Smooth muscle cell of the umbilical artery (primary cell): ENCODE measurements at places on chromosomes 7 and 10. TPM values are rescaled to one million over a fixed set of nuclear protein-coding genes. Genes with fewer than 3 reads are reported as not detected.

TPST1 gene
- total RNA-seq = 145 and 343 TPM in 2 replicates

PDK4 gene
- under 0.01 TPM in 1 of 2 replicates, not detected in the other for total RNA-seq

CPEB3 gene
- total RNA-seq = 0.59 and 0.92 TPM in 2 replicates

PNLIPRP2 gene
- not detected in 2 replicates for total RNA-seq

NKX2-3 gene
- total RNA-seq = 0.14 and 0.89 TPM in 2 replicates

OR2F1 gene
- total RNA-seq = not detected in 2 replicates

COL1A2 gene
- total RNA-seq = 7,304 and 14,627 TPM in 2 replicates

WDR86 gene
- total RNA-seq = 8.6 TPM in 1 of 2 replicates, not detected in the other

MRPS24 gene
- 37.0 and 67.1 TPM in 2 replicates for total RNA-seq

RPEL1 gene
- 0.09 TPM in 1 of 2 replicates, not detected in the other for total RNA-seq

GPR15LG gene
- total RNA-seq = not detected in 2 replicates

ASCC1 gene
- total RNA-seq = 27.8 and 31.5 TPM in 2 replicates

STAMBPL1 gene
- total RNA-seq = 19.6 and 23.9 TPM in 2 replicates

ITGB8 gene
- total RNA-seq = 7.4 and 12.6 TPM in 2 replicates

SAMD9L gene
- 11.9 and 17.0 TPM in 2 replicates for total RNA-seq

C7orf57 gene
- not detected in 2 replicates for total RNA-seq

CH25H gene
- total RNA-seq = not detected in 2 replicates

CNTNAP2 gene
- 0.46 and 3.6 TPM in 2 replicates for total RNA-seq

CLDN3 gene
- not detected in 2 replicates for total RNA-seq

OR13A1 gene
- not detected in 2 replicates for total RNA-seq

GHRHR gene
- not detected in 2 replicates for total RNA-seq

CYP2E1 gene
- 0.60 and 0.89 TPM in 2 replicates for total RNA-seq
